Activated CD8-positive, alpha-beta memory T cell treated with anti-CD3 and anti-CD28 coated beads for 48 hours (primary cell): ENCODE measurements at places on chromosomes 7 and 10.

GRCh38 chr7:40799493-40800403, 664.9 kb downstream of the SUGCT start:
- no peak for DNase-seq

DNA sequence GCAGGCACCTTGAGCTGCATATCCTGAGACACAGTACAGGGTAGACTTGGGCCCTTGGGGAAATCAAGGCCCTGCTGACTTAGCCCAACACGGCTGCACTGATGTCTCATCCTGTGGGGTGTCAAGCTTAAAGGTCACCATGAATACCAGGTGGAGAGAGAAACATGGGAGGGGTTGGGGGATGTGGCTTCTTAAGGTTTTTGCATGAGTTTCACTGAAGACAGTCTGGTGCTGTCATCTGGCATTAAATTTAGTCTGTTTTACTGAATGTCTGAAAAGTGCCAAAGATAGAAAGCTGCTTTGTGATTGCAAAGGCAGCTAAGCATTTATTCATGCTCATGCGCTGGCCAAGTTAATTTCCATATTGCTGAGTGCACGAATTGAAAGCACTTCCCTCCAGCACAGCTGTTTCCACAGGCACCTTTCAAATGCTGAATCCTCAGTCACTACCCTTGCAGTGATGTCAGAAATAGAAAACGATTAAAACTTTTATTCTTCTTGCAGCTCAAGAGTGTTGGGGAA, 102.1 kb downstream of the OSBPL3 start:
- no peak for DNase-seq

DNA sequence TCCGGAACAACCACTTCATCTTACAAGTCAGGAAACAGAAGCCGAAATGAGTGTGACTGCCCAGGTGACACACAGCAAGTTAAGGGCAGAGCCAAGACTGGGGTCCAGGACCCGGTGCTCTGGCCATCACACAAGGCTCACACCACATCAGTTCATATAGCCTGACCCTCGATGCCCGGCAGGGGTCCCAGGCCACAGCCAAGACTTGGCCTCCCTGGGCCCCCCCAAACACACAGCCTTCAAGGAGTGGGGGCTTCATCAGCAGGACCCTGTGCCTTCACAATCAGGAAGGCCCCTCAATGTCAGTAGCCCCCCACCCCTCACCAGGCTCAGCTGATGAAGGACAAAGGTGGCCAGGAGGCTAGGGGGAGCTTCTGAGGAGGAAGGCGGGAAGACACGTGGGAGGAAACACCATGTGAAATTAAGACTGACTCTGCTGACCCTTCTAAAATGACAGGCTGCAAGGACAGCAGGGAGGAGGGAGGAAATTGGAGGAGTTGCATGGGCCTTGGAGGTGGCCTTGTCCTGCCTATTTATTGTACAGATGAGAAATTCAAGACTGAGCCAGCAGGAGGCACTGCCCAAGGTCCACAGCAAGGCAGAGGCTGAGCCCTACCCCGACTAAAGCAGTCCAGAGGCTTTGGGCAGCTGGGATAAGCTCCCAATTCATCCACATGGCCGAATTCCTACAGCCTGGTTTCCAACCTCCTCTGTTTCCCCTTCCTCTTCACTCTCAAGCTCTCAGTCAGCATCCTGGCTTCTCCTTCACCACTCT, 216.1 kb upstream of the ZMIZ1 start:
- no peak for DNase-seq

GRCh38 chr10:88763441-88763840, 3.6 kb downstream of the LIPN start:
- DNase-seq = no peak

DNA sequence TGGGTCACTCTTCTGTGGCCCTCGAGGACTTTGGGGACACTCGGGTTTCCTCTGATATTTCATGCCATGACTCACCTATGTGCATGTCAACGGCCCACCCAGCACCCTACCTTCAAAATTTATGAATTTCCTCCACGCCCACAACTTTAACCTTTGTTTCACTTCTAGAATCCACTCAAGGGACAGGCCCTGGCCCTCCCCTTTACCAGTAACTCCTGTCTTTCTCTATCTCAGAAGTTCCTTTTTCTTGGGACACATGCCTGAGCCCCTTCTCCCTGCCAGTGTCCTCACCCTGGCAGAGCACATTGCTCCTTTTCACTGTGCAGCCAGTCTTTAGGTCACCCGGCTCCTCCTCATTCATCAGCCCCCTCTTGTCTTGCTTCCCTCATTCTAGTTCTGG, 282.5 kb upstream of the KLF6 start:
- no peak for DNase-seq

DNA sequence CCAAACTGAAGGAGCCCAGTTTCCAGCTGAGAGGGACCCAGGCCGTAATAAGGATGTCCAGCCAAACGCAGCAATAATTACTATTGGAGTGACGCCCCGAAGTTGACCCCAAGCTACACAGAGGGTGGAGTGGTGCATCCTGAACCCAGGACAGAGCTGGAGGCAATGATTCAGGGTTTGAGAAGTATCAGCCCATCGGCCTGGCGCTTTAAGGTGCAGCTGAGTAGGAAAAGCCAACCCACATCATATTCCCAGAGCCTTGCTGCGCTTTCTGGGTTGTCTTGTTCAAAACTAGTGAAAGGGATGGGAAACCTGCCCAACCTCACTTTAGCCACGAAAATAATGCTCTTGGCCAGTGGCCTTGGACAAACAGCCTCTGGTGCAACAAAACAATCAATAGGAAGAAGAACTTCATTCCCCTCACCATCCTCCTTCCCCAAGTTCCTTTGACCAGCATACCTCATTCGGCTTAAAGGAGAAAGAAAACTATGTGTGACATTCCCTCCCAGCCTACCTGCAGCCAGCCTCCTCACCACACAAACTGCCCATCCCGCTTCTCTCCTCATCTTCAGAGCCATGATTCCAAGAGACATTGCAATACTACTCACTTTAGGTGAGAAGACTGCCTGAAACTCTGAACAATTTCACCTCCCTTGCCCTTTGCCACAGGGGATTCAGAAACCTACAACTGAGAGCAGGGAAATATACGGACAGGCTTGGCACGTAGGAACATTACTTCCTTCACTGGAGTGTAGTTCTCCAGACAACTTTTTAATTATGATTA, 217.2 kb upstream of the MKLN1 start:
- no peak for DNase-seq

DNA sequence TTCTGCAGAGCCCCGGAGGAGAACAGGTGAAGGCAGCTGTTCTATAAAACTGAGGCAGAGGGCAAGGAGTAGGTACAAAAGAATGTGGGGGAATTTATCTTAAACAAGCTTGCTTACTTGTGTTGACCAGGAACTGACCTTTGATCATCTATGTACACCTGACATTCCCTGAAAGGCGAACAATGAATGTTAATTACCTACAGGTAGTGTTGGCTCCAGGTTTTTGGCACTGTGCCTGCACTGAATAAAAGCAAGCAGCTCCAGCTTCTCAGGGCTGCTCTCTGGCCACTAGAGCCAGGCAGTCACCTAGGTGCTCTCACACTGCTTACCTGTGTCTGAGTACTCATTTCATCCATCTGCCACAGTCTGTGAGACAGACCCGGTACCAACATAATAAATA, 87.0 kb downstream of the RAPGEF5 start:
- DNase-seq = no peak

DNA sequence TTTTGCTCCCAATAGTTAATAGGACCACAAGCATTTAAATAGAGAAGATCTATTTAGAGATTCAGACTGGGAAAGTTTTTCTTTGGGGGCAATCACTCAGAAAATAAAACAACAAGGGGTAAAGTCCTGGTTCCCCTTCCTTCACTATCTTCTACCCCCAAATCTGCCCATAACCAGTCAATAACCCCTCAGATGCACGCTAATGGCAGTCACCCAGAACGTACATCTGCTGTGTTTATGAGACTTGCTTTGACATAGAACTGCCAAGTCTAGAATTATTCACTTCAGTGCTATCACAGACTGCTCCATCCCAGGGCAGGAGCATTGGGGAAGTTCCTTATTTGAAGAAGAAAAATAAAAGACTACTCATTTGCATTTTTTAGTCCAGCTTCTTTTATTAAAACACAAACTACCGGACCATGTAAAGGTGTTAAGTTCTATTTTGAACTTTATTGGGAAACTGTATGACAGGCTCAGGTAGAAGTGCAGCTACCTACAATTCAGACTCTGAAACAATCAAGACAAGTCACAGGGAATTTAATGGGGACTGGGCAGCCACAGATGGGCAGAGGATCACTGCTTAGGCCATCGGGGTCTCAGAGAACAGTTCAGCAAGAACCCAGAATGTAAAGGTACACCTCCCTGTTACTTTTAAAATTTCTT, 38.4 kb downstream of the ANK3 start:
- no peak for DNase-seq

GRCh38 chr7:111708072-111708471, 145.8 kb upstream of the IMMP2L start:
- DNase-seq = no peak

DNA sequence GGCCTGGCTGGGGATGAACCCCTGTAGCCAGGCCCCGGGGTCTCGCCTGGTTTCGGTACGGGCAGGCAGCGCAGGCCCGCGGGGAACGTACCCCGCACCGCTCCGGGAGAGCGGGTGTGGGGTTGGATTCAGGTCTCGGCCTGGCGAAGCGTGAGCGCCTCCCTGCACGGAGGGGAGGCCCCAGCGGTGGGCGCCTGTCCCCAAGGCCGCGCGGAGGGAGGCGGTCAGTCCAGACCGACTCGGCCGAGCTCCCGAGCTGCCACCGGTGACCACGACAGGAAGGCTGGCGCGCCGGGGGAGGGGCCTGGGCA, 378 bp upstream of the INPP5F start:
- no peak for DNase-seq

DNA sequence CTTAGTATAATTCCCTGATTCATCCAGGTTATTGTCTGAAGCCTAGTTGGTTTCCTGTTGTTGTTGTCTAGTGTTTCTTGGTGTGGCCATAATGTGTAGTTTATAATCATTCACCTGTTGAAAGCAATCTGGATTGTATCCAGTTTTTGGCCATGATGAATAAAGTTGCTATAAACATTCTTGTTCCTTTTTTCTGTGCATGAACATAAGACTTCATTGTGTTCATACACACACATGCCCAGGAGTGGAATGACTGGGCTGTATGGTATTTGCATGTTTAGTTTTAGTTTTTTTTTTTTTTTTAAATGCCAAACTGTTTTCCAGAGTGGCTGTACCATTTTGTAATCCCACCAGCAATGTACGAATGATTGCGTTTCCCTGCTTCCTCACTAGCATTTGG, 349.8 kb downstream of the SDK1 start:
- no peak for DNase-seq

DNA sequence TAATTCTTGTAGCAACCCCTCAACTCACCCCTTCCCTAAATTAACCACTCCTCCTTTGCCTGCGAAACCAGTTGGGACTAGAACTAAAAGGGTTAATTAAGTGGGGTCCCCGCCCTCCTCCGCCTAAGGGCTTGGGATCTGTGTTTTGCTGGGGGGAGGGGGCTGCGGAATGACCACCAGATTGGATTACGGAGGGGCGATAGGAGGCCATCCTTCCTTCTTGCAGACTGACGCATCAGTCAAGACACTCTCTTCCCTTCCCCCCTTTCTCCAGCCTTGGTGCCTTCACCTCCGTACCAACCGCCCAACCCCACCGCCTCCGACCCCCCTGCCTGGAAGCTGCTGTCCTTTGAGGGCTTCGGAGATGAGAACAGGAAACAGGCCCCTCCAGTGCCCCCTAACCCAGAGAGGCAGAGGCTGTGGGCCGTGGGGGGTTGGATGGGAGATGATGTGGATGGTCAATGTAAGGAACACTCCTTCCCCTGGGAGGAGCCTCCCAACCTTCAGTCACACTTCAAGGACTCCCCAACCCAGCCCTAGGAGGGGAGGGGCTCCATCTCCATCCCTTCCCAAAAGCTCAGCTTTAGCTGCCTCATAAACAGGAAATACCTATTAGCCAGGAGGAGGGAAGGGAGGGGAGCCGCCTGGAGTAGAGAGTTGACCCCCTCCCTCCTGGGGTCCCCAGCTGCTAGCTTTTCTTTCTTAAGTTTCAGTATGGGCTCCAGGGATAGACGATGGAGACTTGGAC, 997 bp upstream of the LDB1 start:
- no peak for DNase-seq

- no peak for DNase-seq
Measured at GRCh38 chr7:36475381-36475780, 85.7 kb downstream of the ANLN start.
